ENCODE measurements at places on chromosomes 12 and 14.

GRCh38 chr14:51157012-51157411 is 62.1 kb upstream of the TRIM9 start:
- DNase-seq: no peak

DNA sequence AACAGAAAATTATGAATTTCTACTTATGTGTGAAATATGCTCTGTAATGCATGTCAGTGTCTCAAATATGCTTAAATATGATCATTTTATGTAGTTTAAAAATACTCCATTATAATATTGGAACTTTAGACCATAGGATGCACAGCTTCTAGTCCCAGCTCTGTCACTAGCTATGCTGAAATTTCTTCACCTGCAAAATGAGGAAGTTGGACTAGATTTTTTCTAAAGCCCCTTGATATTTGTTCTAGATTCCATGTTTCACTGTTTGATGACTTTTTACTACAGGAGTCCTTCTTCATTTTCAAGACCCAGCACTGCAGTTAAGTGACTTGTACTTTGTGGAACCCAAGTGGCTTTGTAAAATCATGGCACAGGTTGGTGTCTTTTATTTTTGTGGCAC is 90.1 kb downstream of the LRRK2 start:
- no peak for DNase-seq

GRCh38 chr12:1634590-1635191 is 5.7 kb downstream of the WNT5B start:
- peak; percentile 33 for DNase-seq

- no peak for DNase-seq
These were observed 248.2 kb downstream of the DPF3 start for GRCh38 chr14:72645706-72646105.

GRCh38 chr14:48435221-48435620 is 759.8 kb upstream of the MDGA2 start:
- no peak for DNase-seq

DNA sequence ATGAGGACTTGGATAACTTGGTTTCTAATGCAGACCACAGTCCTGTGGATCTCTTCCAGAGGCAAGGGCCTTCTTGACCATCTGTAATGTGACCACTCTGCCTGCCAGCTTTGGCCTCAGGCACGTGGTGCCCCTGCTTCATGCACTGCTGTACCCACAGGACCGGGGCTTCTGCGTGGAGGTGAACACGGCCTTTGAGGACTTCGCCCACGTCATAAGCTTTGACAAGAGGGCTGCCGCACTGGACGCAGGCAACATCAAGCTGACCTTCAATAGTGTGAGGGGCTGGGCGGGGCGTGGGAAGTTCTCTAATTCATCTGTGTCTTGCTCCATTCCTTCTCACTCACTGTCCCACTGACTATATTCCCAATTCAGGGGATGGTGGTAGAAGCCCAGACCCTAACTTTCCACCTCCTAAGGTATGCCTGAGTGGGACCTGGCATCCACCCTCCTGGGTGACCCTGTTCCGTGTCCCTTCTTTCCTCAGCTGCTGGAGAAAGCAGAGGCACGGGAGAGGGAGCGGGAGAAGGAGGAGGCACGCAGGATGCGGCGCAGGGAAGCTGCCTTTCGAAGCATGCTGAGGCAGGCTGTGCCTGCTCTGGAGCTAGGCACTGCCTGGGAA is 18.5 kb downstream of the PRPF40B start:
- no peak for DNase-seq

GRCh38 chr12:3170423-3171194 is 93.4 kb downstream of the TSPAN9 start:
- DNase-seq: no peak

DNA sequence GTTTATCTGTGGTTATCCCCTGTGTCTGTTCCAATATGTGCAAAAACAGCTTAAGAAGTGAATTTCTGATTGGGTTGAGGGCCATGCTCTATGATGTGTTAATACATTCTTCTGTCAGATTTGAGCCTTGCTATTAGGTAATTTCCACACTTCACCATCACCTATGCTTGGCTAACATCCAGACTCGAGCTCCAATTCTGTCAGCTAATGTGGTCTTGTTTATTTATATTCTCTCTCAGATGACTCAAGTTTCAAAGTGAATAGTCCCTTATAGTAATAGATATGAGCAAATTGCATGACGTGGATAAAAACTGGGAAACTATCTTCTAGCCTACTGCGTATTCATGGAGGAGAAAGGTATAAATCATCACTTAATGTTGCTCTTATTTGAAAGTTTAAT is 451.3 kb downstream of the SNAPC1 start:
- no peak for DNase-seq

DNA sequence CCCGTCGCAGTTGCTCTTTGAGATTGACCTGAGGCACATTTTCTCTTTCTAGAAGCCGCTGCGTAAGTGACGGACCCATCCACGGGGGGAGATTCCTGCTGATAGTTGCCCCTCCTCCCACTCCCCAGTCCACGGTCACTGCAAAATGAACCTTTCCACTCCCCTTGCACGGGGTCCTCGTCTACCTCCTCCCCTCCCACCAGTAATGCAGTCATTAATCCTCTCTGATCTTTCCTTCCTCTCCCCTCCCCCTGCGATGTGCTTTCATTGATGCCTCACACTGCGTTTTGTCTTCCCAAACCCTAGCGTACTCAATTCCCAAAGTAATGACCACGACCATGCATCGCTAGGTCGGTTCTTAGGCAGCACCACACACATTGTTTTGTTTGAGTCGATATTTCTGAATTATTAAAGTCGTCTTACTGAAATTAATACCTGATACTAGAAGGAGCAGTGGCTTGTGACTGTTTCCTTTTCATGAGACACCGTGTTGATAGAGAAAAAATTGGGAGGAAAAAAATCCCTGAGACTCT is 857 bp downstream of the ETNK1 start:
- no peak for DNase-seq

GRCh38 chr14:76098916-76099675 is 52.6 kb upstream of the GPATCH2L start:
- DNase-seq: no peak

DNA sequence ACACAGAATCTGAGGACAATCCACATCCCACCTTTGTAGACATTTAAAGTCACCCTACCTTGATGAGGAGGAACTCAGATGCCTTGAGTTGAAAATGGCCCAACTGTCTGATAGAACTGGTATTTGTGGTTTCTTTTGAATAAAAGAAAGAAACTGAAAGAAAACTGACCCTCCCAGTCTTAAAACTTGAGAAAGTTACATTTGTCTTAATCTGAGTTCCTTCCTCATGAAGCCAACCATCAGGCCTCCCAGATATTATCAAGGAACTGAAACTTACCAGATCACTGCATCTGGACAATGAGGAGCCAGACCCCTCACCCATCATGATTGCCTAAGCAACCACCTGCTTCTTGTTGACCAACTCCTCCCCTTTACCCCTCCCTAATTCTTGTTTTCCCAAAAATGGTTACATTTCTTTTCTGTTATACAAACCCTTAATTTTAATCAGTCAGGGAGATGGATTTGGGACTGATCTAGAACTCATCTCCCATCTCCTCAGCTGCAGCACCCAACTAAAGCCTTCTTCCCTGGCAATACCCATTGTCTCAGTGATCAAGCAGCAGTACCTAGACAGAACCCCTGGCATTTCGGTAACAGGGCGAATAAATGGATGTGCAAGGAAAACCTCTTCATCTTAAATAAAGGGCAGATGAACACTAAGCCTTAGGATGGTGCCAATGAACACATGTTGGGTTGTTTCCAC is 72.0 kb upstream of the RESF1 start:
- DNase-seq: no peak

DNA sequence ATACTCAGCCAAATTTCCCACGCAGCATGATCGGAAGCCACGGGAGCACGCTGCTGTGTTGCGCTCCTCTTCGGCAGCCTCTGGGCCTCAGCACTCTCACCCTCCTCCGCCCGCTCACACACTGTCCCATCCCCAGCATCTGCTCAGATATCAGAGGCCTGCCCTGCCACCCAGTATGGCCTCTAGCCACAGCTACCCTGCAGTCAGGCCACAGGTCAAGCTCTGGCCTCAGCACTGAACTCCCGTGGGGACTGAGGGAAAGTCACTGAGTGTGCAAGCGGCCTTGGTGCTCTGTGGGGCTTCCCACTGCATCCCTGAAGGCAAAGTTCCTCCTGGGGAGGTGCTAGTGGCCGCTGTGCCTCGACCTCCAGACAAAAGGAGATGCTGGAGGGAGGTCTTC is 2.0 kb downstream of the KRT77 start:
- no peak for DNase-seq

DNA sequence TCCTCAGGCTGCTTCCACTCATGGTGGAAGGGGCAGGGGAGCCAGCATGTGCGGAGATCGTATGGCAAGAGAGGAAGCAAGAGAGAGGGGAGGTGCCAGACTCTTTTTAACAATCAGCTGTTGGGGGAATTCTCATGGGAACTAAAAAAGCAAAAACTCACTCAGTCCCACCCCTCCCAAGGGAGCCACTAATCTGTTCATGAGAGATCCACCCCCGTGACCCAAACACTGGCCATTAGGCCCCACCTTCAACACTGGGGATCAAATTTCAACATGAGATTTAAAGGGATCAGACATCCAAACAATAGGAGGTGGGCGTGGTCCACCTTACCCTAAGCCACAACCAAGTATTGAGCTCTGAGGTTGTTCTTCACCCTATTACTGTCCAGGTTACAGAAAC is 375.1 kb downstream of the GRIN2B start:
- no peak for DNase-seq

DNA sequence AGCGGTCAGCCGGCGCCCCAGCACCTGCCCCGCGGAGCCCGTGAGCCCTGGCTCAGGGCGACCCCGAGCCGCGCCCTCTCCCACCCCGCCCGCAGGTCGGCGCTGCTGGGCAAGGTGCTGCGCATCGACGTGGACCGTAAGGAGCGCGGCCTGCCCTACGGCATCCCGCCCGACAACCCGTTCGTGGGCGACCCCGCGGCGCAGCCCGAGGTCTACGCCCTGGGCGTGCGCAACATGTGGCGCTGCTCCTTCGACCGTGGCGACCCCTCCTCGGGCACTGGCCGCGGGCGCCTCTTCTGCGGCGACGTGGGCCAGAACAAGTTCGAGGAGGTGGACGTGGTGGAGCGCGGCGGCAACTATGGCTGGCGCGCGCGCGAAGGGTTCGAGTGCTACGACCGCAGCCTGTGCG is 14.4 kb downstream of the HHIPL1 start:
- no peak for DNase-seq

GRCh38 chr12:43267818-43268217 is 284.2 kb downstream of the ADAMTS20 start:
- DNase-seq: no peak

GRCh38 chr14:23926543-23926942 is 27.0 kb upstream of the DHRS4 start:
- DNase-seq: no peak

GRCh38 chr12:96258104-96258961 is 64.2 kb downstream of the ELK3 start:
- DNase-seq: no peak

DNA sequence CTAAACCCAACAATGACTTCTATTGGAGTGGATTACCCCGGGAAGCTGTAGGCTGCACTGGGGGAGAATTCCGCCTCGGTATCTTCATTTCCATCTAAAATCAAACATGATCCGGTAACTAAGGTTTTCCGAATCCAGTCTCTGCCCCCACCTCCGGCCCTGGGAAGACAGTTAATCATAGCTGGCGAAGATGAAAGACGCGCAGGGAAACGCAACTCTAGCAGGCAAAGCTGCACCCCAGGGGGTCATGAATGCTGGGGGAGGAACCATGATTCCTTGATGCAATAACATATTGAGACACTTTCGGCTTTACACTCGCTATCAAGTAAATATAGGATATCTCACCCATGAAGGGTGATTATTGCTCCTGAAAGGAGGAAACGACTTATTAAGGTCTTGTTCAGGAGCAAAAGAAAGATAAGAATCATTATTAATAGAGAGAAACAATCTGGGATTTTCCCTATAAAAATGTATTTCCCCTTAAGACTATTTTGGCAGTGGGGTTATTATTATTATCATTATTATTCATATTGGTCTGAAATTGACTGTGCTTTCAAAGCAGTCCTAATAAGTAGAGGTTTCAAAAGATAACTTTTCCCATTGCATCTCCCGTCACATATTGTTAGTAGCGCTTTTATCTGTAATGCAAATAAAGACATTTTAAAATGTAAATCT is 614.9 kb downstream of the VRK1 start:
- DNase-seq: no peak

GRCh38 chr14:69886453-69887242 is 7.4 kb downstream of the SMOC1 start:
- DNase-seq: no peak

- DNase-seq: no peak
These were observed 23.7 kb upstream of the NXPH4 start for GRCh38 chr12:57192920-57193319.

DNA sequence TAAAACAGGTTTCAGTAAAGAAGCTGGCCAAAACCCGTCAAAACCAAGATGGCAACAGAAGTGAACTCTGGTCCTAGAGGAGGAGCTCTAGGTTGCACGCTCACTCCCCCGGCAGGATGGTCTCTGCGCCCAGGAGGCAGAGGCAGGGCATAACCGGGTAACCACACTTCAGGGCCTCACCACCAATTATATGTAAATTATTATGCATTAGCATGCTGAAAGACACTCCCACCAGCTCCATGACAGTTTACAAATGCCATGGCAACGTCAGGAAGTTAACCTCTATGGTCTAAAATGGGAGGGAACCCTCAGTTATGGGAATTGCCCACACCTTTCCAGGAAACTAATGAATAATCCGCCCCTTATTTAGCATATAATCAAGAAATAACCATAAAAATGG is 20.1 kb upstream of the SLC6A12 start:
- DNase-seq: no peak

DNA sequence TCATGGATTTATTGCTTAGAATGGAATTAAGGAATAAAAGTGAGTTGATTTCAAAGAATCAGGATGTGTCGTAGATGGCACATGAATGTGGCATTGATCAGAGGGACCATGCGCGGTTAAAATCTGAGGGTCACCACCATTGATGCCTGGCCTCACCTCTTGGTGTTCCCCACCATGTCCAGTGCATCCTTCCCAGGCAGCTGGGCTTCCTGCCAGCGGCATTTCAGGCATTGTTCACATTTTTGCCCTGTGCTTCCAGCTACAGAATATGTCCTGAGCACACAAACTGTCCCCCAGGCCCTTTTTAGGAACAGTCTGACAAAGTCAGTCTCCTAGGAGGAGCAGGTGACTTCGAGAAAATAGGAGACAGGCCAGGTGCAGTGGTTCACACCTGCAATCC is 42.0 kb upstream of the TSPAN9 start:
- no peak for DNase-seq

DNA sequence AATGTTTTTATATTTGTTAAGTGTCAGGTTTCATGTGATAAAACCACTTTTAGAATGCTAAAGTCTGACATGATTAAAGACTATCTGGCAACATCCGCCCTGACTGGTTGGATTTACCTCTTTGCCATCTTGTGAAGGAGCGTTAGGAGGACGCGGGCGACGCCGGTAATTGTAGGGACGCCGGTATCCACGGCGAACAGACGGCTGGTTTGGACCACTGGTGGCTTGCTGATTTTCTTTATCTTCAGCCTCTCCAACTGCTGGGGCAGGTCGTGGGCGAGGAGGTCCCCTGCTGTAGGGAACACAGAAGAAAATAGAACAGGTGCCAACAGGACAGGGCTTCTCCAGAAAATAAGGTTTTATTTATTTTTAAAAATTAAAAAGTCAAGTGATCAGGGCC is 21.3 kb downstream of the YBX3 start:
- no peak for DNase-seq

GRCh38 chr14:99632410-99633035 is 12.4 kb upstream of the HHIPL1 start:
- no peak for DNase-seq

Measured in stimulated activated CD8-positive, alpha-beta memory T cell treated with anti-CD3 and anti-CD28 coated beads, Interleukin-7, amount 100 ng/mL, for 24 hours (primary cell).